Progenitor cell of endocrine pancreas (in vitro differentiated cells): ENCODE measurements at places on chromosomes 13 and 19. TPM values are rescaled to one million over a fixed set of nuclear protein-coding genes. Genes with fewer than 3 reads are reported as not detected.

- no peak for DNase-seq
Observed at GRCh38 chr19:1262623-1263123, 6.5 kb upstream of the CIRBP start.

Gene FDX2
- 23.2 and 24.7 TPM in 2 replicates for total RNA-seq

DNA sequence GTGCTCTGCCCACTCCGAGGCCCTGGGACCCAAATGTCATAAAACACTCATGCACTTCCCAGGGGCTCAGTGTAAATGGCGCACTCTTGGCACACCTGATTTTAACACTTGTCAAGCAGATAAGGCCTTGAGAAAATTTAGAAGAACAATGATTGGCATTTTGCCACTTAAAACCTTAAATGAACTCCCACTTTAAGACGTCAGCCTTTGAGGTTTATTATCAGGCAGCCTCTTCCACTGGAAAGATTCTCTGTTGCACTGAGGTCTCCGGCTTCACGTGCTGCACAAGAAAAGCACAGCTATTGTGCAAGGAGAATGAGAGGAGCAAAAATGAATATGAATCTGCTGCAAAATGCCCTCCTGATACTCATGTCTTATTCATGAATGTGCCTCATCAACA, 38.5 kb upstream of the ATP11A start:
- no peak for DNase-seq

DNA sequence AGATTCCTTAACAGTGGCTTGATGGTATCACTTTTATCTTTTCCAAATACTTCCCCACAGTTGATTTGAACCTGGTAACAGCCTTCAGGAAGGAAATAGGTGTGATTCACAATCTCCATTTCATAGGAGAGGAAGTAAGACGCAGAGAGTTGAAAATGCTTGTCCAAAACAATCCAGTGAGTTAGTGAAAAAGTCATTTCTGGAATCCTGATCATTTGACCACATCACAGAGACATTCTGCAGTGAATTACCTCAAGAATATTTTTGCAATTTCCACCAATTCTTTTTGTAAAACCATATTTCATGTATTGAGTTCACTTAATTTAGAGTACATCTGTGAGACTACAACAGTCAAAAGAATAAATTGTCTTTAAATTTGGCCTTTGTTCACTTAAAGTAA, 292.8 kb downstream of the DCLK1 start:
- no peak for DNase-seq

DNA sequence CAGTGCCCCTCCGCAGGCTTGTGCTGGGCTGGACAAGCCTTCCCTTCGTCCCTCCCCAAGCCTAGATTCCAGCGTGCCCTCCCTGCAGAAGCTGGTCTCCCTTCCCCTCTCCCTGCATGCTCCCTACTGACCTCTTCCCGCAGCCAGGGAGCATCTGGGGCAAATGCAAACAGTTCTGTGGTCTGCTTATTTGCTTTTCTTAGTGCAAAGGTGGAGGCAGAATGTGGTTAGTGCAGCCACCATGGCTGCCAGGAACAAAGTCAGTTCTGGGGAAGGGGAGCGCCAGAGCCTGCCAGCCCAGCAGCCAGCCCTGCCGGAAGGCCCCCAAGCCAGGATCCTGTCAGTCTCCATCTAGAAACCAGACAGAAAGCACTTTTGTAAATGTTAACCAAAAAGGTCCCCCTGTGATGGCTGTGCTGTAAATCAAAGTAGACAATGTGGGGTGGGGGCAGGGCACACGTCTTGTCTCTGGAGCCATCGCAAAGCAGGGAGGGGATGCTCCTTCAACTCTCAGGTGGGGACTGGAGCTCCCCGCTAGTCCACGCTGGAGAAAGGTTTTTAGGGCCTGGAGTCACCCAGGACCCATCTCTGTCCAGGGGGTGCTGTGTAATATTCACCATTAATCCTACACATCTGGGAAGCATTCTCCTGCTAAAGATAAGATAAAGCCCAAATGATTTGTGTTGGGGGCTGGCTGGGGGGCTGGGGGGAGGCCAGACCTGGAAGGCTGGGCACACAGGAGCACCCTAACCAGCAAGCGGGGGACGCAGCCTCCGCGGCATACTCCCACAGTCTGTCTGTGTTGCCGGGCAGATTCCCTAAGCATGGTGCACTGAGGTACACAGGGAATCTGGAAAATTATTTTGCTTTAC, 30.9 kb downstream of the SERP2 start:
- DNase-seq, result no peak

DNA sequence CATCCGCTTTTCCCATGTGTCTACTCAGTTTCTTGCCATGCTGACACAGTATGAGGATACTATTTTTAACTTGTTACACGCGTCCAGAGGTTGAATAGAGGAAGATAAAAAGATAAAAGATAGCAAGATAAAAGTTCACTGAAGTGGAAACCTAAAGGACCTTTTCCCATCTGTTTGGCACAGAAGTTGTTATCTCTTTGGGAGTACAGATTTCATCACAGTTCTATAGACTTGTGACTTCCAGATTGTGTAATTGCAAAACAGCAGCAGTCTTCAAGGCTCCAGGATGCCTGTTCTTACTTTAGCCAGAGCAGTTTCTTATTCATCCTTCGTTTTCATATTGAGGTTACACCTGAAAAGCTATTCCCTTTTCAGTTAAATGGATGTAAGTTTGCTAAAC, 369.2 kb downstream of the GPC5 start:
- no peak for DNase-seq

Gene FCGBP
- 0.80 and 1.2 TPM in 2 replicates for total RNA-seq
